T-helper 2 cell (primary cell): ENCODE measurements at places on chromosomes 5 and 9.

- no peak for DNase-seq
Measured at GRCh38 chr5:95808013-95808685, 14.4 kb downstream of the GLRX start.

- DNase-seq: no peak
Measured at GRCh38 chr5:124986667-124987066, 240.2 kb upstream of the ZNF608 start.

DNA sequence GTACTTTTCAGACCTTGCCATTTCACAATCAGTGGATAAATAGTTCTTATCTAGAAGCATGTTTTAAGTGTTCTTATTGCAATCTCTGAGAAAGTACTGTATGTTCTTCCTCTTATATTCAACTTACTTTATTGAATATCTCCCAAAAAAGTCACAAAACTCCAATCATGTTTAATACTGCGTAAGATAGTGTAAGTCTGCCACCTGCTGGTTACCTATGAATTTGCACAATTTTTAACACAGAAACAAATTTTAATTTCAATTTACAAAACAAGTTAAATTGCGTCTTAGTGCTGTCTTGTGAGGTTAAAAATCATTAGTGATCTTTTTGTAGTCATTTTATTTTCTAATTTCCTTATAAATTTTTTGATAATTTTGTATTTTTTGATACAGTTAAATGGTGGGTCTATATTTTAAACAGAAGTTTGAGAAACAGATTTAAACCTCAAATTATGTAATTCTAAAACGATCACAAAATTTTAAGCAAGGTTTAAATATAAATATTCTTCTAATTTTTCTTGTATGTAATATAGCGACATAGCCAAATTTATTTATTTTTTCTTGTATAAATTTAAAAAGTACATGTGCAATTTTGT, 115.8 kb downstream of the EMB start:
- no peak for DNase-seq

- peak; percentile 49 for DNase-seq
Measured at GRCh38 chr9:105437704-105438103, 10.1 kb upstream of the FSD1L start.

- no peak for DNase-seq
Measured at GRCh38 chr5:77758141-77758938, 17.8 kb downstream of the TBCA start.

- no peak for DNase-seq
Measured at GRCh38 chr9:2253636-2254580, 238.8 kb downstream of the SMARCA2 start.
